Urinary bladder (tissue), 4 donors: ENCODE measurements at places on chromosomes 3 and 15. TPM values are rescaled to one million over a fixed set of nuclear protein-coding genes. Genes with fewer than 3 reads are reported as not detected.

PAQR5 gene
- 2.6 TPM for total RNA-seq

- DNase-seq, result no peak
Measured at GRCh38 chr3:42557854-42558253, 23.9 kb downstream of the SEC22C start.

DNA sequence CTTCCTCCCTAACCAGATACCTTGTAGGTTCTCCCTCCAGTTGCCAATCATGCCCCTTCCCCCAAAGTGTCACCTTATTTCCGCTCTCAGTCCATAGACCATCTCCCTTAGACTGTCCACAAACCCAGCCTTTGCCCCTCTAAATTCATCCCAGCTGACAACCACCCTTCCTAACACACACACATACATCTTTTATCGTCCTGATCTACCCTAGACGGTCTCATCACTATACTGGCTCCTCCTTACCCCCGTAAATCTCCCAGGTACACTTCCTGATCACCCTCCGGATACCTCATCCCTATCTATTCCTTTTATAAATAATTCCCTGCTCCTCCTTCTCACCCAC, 828 bp downstream of the THOC7 start:
- no peak for DNase-seq

GRCh38 chr3:129732200-129732876, 125.9 kb upstream of the PLXND1 start:
- no peak for DNase-seq

DNA sequence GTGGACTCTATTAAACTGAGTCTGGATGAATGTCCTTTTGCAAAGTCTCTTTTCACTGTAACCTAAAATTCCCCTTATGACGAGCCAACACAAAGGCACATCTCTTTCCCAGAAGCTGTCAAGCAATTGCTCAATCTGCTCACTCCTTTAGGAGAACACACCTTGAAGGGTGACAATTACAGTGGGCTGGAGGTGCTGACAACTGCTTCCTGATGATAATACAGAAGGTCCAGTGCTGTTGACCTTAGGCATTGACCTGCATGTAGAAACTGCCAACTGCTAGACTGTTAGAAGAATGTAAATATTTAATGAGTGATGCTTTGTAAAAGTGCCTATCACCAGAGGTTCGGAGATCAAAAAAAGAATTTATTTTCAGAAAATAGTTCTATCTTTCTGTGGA, 757.7 kb downstream of the GRM7 start:
- no peak for DNase-seq

- no peak for DNase-seq
Measured at GRCh38 chr15:75167588-75168350, 33.9 kb upstream of the C15orf39 start.
